Stimulated activated CD8-positive, alpha-beta memory T cell treated with anti-CD3 and anti-CD28 coated beads, Interleukin-7, amount 100 ng/mL, for 48 hours (primary cell): ENCODE measurements at places on chromosomes 16 and 17.

DNA sequence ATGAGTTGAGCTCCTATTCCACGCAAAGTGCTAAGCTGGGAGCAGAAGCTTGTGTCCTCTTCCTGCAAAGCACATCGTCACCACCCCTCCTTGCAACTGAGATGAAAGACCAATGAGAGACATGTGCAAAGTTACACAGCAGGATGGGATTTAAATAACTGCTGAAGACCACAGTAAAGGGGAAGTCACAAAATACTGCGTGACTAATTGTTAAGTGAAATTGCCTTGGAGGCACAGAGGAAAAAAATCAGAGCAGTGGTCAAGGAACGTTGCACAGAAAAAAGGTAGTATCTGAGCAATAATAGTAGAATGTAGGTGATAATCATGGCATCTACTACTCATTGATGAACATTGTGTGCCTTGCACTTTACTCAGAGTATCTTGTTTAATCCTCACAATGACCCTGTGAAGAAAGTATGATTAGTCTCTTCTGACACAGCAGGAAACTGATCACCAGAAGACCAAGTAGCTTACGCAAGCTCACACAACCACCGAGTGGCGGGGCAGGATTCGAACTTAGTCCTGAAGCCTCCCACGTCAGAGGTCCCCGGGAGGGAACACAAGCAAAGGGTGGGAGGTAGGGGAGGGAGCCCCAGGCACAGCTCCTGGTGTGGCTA lies 15.4 kb upstream of the MYO18A start:
- no peak for DNase-seq

DNA sequence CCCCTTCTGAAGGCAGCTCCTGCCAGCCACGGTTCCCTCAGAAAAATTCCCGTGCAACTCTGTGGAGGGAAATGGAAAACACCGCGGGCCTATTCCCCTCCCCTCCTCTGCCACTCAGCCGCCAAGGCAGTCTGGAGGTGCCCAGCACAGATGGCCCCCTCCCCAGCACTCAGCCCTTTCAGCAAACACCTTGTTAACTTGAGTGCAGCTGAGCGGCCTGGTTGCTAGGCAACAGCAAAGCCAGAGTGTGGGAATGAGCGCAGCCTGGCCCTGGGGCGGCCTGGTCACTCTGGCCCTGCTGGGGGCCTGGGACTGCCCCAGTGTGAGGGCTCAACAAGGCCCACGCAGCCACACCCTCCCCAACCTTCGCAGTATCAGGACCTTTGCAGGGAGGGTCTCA lies 32.8 kb downstream of the CACNA1G start:
- no peak for DNase-seq

GRCh38 chr16:90047714-90048346 lies 28.6 kb upstream of the DBNDD1 start:
- DNase-seq: no peak

DNA sequence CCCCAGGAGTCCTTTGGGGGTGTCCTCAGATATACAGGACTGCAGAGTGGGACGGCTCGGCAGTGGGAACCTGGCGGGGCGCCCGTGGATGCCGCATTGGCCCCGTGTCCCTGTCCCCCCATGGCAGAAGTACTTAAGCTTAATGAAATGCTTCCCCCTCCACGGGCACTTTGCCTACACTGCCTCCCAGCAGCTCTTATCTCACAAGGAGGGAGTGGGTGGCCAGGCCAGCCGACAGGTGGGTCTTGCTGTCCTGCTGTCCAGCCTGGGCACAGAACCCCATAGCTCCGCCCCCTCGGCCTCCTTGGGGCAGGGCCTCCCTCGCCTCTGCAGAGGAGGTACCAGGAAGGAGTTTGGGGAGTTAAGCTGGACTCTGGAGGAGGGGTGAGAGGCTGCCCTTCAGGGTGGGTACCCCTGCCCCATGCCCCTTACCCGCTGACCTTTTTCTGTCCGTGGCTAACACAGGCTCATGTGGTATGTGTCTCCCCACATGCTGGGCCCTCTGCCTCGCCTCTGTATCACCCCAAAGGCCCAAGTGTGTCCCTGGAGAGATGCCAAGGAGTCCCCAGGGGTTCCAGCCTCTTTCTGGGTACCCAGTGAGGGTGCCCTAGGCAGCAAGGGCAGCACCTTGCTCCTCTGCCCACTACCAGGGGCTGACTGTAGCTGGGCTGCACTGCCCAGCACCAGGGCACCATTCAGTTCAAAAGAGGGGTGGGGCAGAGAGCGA lies 8.7 kb downstream of the THRA start:
- no peak for DNase-seq

- DNase-seq: no peak
Observed at GRCh38 chr17:53797501-53797900, 25.2 kb upstream of the KIF2B start.

DNA sequence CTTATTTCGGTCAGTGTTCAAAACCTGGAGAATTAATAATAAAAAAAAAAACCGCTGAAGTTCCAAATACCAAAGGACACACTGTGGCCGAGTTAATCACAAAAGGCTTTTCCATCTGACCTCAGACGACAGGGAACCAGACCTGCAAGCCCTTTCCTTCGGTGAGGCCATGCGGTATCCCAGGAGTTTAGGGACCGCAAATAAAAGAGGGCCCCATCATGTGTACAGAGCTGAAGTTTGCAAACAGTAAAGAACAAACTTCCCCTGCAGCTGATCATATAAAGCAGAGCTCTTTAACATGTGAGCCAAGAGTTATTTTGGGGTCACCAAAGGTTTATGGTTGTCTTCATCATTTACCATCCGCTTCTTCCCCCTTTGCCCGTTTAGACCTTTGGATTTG lies 33.0 kb upstream of the FOXJ1 start:
- DNase-seq: no peak

GRCh38 chr16:89018282-89019158 lies 41.5 kb upstream of the CBFA2T3 start:
- DNase-seq: no peak

- DNase-seq: no peak
Observed at GRCh38 chr17:64773836-64774761, 112.0 kb upstream of the SMURF2 start.

- DNase-seq: no peak
Observed at GRCh38 chr17:80811181-80812105, 180.2 kb upstream of the CHMP6 start.

GRCh38 chr17:11492511-11492910 lies 105.8 kb upstream of the DNAH9 start:
- no peak for DNase-seq

GRCh38 chr16:10940501-10941079 lies 1.7 kb downstream of the DEXI start:
- DNase-seq: no peak

GRCh38 chr16:22705799-22706198 lies 108.2 kb upstream of the HS3ST2 start:
- no peak for DNase-seq

DNA sequence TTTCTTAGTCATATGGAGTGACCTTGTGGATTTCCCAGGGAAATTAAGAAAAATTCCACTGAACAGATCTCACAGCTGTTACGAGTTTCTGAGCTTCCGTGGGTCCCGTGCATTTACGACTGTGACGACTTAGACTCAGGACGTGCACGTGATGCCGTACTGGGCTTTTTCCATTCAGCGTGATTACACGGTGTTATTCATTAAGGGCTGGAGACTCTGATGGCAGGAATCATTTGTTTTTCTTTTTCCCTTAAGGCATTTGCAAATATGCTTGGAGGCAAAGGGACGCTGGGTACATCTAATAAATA lies 57.2 kb downstream of the TBC1D16 start:
- DNase-seq: no peak

- no peak for DNase-seq
Observed at GRCh38 chr16:90070440-90070839, 6.7 kb downstream of the PRDM7 start.

DNA sequence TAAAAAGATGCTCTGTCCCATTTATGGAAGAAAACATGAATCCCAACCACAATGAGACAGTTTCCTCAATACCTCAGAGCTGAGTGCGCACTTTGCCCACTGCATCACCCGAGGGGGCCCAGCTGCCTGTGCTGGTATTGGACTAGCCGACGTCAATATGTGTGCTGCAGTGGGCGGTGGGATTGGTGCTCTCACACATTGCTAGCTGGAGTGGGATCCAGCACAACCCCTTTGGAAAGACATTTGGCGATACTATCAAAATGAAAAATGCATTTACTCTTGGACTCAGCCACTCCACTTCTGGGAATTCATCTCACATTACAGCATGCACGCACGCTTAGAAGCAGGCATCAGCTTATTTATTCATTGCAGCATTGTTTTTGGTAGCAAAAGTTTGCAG lies 289.2 kb upstream of the FOXF1 start:
- no peak for DNase-seq

GRCh38 chr16:22323959-22324786 lies 27.0 kb downstream of the POLR3E start:
- no peak for DNase-seq

GRCh38 chr16:52191531-52192134 lies 355.3 kb downstream of the TOX3 start:
- DNase-seq: peak; percentile 9

DNA sequence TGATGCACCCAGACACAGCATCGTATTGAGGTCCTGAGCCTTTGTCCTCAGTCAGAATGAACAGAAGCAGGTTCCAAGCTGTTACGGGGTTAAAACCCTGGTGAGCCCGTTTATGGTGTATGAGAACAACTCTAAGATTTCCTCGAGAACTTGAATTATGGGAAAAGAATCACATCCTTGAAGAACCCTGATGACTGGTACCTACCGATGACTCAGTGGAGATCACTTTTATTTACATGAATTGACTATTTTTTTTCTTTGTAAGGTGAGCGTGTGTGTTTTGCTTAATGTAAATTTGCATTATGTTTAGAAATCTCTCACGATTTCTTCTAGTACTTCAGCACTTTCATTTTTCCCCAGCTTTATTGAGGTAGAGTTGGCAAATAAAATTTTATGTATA lies 3.3 kb upstream of the KRTAP4-4 start:
- no peak for DNase-seq

DNA sequence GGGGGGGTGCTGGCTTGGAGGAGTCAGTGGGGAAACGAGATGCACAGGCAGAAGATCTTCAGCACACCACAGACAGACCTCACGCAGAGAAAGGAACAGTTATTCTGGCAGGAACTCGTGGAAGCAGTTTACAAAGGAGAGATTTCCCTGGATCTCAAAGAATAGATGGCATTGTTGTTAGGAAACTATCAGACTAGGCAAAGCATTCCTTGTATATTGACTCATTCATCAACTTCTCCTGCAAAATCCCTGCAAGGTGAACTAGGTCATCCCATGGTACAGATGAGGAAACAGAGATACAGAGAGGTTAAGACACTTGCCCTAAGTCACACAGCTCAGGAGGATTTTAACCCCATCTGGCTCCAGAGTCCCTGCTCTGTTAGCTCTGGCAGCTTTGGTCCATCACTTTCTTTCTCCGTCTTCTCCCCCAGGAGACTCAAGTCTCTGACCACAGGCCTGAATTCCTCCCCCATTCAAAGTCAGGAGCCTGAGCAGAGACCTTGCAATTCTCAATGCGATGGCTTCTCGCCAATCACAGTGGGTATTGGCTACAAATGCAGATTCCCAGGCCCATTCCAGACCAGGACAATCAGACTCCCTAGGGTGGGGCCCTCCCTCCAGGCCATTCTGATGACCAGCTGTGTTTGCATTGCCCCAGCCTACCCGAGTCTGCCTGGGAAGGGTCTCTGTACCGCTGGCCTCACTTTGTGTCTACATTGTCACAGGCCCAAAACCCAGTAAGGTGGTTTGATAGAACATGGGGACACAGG lies 56.4 kb downstream of the LITAF start:
- no peak for DNase-seq

GRCh38 chr16:2253293-2253692 lies 1.9 kb upstream of the ECI1 start:
- DNase-seq: no peak

DNA sequence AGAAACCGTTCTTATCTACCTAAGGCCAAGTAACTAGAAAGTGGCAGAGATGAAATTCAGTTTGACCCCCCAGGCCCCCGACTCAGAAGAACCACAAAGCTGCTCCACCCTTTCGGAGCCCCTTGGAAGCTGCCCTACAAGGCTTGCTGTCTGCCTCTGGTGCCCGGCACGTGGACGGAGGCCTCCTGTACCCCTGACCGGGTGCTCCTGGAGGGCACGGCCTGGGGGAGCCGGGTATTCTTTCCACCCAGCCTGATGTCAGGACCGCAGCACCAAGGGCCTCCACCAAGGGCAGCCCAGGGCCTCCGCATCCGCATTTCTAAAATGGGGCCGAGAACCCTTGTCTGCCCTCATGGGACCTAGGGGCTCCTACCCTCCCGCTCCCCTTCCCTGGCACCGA lies 15.5 kb upstream of the CRK start:
- no peak for DNase-seq

DNA sequence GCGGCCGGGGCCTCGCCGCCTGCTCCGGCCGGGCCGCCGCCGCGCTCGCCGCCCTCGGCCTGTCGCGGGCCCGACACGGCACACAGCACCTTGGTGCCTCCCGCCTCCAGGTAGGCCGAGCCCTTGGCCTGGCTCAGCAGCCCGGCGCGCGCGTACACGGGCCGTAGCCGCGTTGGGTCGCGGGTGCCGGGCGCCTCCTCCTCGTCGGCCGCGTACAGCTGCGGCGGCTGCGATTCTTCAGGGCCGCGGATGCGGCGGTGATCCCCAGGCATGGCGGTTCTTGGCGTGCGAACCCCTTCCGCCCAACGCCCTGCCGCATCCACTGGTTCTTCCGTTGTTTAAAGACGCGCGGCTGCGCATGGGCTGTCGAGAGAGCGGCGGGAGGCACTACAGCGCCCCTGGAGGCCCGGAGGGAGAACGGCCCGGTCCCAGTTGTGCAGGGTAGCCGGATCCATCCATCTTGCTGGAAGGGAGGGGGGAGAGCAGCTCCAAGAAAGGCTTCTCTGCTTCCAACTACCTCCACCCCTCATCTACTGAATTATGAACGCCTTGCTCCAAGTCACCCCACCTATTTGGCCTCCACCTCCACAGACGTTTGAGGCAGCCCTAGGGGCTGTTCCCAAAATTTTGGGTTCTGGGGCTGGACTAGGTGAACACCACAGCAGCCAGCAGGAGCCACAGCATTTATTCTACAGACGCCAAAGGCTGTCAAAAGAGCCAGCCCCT lies at the start of gene EXOSC6:
Gene EXOSC6, minus strand, starts transcription at position 312 of the 726 bp plus-strand sequence. Its CDS starts 40 bp downstream, at position 272.
- peak; percentile 87 for DNase-seq

DNA sequence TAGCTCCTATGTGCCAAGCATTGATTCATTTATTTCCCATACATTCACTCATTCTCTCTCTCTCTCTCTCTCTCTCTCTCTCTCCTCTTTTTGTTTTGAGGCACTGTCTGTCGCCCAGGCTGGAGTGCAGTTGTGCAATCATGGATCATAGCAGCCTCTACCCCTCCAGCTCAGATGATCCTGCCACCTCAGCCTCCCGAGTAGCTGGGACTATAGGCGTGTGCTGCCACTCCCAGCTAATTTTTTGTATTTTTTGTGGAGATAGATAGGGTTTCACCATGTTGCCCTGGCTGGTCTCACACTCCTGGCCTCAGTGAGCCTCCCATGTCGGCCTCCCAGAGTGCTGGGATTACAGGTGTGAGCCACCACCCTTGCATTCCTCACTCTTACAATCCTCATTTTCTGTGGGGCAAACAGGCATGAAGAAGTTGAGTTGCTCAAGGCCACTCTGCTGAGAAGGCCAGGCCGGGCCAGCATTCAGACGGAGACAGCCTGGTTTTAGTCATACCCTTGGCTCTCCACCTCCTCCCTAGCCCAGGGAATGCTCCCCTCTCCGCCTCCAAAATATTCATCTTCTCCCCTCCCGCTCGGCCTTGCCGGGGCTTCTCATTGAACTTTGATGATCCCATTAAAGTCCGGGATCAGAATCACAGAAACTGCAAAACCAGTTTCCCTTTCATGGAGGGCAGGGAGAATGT lies 765 bp upstream of the PRM2 start:
- DNase-seq: no peak
